ENCODE measurements at places on chromosomes 2 and 18. TPM values are rescaled to one million over a fixed set of nuclear protein-coding genes. Genes with fewer than 3 reads are reported as not detected.

DNA sequence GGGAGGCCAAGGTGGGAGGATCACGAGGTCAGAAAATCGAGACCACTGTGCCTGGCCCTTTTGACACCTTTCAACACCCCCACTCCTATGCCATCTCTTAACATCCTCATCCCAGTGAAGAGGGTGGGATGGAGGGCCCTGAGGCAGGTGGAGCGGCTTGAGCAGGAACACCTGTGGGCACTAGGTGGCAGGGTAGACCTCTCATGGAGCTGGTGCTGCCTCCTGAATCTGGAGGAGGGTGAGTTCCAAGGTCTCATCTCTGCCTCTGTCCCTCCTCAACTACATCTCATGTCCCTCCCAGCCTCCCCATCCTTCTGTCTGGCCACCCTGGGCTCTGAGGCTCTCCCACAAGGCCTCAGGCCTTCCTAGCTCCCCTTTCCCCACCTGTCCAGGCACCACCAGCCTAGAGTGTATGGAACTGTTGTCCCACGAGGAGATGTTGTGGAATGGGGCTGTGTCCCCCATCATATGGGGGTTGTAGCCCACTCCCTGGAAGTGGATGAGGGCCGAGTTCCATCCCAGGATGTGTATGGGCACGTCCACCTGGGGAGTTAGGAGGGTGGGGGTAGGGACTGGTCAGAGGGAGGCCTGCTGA is 17.0 kb upstream of the CRYBA2 start:
- DNase-seq: no peak
- no peak overlapping the region for H3K27ac ChIP-seq
- no peaks in the 10 kb centered on the region for H3K4me1 ChIP-seq
- H3K36me3 ChIP-seq: no peaks in the 10 kb centered on the region
- no peak overlapping the region for H3K4me3 ChIP-seq

DNA sequence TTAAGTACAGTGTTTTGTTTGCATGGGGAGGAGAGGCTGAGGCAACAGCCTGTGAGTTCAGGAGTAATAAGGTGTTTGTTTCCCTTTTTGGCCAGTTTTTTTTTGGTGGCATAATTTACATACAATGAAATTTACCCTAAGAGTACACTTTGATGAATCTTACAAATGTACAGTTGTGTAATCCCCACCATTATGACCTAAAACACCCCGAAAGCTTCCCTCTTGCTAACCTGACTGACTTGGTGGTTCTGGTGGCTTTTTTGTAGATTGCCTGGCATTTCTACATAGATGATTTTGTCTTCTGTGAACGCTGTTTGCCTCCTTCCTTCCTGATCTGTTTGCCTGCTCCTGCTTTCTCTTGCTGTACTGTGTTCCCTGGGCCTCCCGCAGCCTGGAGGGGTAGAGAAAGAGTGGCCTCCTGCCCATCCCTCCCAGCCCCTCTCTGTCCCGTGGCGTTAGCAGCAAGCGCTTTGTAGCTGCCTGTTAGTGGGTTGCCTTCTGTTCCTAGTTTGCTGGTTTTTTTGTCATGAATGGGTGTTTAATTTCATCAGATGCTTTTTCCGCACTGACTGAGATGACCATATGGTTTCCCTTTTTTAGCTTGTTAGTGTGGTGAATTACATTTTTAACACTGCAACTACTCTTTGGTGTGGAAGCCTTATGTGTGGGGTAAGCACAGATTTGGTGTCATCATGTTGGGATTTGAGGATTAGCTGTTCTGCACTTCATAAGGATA is 32.1 kb downstream of the ASAP2 start:
- no peaks in the 10 kb centered on the region for H3K36me3 ChIP-seq
- no peak overlapping the region for H3K4me3 ChIP-seq
- H3K27ac ChIP-seq: peak overlapping the region; percentile 13
- H3K4me1 ChIP-seq: peaks cover 49% of the 10 kb centered on the region
- H3K27me3 ChIP-seq: no peaks in the 10 kb centered on the region
- no peak for DNase-seq

- no peak overlapping the region for H3K27ac ChIP-seq
- H3K27me3 ChIP-seq: no peaks in the 10 kb centered on the region
- no peaks in the 10 kb centered on the region for H3K36me3 ChIP-seq
- H3K4me1 ChIP-seq: no peaks in the 10 kb centered on the region
- no peak overlapping the region for H3K4me3 ChIP-seq
- DNase-seq: no peak
Observed at GRCh38 chr2:149226790-149227189, 103.6 kb upstream of the LYPD6 start.

GRCh38 chr2:241096979-241097378 is 5.1 kb downstream of the MTERF4 start:
- no peaks in the 10 kb centered on the region for H3K36me3 ChIP-seq
- H3K27me3 ChIP-seq: no peaks in the 10 kb centered on the region
- no peak overlapping the region for H3K4me3 ChIP-seq
- peaks cover 23% of the 10 kb centered on the region for H3K4me1 ChIP-seq
- no peak overlapping the region for H3K27ac ChIP-seq

Gene WDR54
- polyA plus RNA-seq: 33.8 TPM

Gene FLACC1
- polyA plus RNA-seq: 2.4 TPM

Gene FRZB
- polyA plus RNA-seq: 1.7 TPM

Gene SIGLEC15
- 0.33 TPM for polyA plus RNA-seq

Data from left lung (tissue), 14 donors.